Calu3 (cell line): ENCODE measurements at places on chromosomes 13 and 19. TPM values are rescaled to one million over a fixed set of nuclear protein-coding genes. Genes with fewer than 3 reads are reported as not detected.

GRCh38 chr13:94896238-94896637, 183.9 kb upstream of the SOX21 start:
- H3K4me3 ChIP-seq = no peak overlapping the region
- DNase-seq = no peak
- H3K36me3 ChIP-seq = no peaks in the 10 kb centered on the region
- H3K27me3 ChIP-seq = no peaks in the 10 kb centered on the region

DNA sequence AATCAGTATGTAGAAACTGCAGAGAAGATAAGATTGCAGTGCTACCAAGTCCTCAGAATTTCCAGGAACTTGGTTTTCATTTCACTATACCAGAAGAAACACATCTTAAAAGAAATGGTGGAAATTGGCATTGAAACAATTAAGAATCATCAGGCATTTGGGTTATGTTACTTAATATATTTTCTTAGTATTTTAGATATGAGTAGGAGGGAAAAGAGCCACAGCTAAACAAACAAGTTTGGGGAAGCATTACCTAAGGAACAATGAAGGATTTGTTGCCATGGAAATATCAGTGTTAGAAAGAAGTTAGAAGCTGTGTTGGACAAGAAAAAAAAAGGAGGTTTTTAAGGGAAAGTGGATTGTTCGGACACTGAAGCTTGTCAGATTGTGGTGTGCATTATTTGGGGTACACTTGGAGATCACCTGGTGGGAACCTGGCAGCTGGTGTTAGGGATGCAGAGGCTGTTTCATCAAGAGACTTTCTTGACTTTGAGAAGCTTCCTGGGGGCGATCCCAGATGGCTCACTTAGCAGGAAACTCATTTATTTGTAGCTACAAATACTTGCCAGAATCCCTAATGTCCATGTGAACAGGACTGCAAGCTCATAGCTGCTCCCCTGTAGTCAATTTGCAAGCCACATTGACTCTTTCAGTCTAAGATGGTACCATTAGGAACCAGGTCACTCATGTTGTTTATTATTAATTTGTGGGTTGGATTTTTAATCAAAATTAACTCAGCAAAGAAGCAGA, 246.7 kb downstream of the RFC3 start:
- H3K27me3 ChIP-seq = no peaks in the 10 kb centered on the region
- no peaks in the 10 kb centered on the region for H3K36me3 ChIP-seq
- H3K4me1 ChIP-seq = peaks cover 23% of the 10 kb centered on the region
- no peak overlapping the region for H3K4me3 ChIP-seq

GRCh38 chr13:44302233-44302632, 71.4 kb upstream of the SERP2 start:
- H3K4me1 ChIP-seq = peaks cover 62% of the 10 kb centered on the region
- DNase-seq = no peak

GRCh38 chr13:23570099-23570920, at the start of gene TNFRSF19:
Gene TNFRSF19, plus strand, starts transcription at chr13:23570412. Its CDS starts 19,772 bp downstream, at chr13:23590184.
- H3K4me3 ChIP-seq = no peak within 1 kb of the TSS
- no peak within 1 kb of the TSS for H3K27ac ChIP-seq
- no peaks in the 10 kb centered on the region for H3K36me3 ChIP-seq
- DNase-seq = no peak
- H3K4me1 ChIP-seq = no peaks in the 10 kb centered on the region
- no peaks in the 10 kb centered on the region for H3K27me3 ChIP-seq

DNA sequence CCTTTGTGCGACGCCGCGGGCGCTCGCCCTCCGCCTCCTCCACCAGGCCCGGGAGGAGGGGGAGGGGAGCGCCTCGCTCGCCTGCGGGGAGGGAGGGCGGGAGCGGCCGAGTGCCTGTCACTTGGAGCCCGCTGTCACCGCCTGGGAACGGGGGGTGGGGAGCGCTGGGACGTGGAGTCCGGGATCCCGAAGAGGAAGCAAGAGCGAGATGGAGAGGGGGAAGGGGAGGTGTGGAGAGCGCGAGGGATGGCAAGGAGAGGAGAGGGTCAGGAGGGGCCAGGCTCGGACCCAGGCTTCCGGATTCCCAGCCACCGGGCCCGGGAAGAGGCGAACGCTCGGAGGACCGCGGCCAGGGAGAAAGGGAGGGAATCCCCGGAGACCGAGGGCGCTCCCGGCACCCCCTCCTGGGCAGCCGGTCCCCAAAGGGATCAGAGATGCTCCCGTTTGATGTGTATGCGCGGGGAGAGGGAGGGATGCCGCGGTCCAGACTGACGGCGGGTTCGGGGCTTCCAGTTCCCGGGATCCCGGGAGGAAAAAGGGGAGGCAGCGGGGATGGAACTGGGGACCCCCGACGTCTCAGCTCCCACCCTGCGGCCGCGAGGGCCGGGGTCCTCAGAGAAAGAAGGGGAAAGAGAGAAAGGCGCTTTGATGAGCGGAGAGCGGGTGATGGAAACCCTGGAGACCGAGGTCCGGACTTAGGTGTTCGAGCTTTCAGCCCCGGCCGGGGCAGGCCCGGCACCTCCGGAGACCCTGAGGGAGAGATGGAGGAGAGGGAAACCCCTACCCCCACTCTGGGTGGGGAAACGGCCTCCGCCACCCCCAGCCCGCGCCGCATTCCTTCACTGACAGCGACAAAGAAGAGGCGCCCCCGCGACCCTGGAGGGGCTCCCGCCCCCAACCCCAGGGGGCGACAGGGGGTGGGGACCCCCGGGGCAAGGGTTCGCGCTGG, 4.7 kb upstream of the DPF1 start:
- peaks cover 77% of the 10 kb centered on the region for H3K27me3 ChIP-seq
- peak overlapping the region; percentile 67 for H3K4me3 ChIP-seq
- DNase-seq = no peak
- H3K27ac ChIP-seq = no peak overlapping the region

IFNL2 gene
- total RNA-seq = not detected in 2 replicates

CLEC11A gene
- total RNA-seq = 2.3 and 2.4 TPM in 2 replicates

NTN5 gene
- 0.57 and 0.66 TPM in 2 replicates for total RNA-seq
